AG20443 (cell line): ENCODE measurements at places on chromosomes 16 and 17.

DNA sequence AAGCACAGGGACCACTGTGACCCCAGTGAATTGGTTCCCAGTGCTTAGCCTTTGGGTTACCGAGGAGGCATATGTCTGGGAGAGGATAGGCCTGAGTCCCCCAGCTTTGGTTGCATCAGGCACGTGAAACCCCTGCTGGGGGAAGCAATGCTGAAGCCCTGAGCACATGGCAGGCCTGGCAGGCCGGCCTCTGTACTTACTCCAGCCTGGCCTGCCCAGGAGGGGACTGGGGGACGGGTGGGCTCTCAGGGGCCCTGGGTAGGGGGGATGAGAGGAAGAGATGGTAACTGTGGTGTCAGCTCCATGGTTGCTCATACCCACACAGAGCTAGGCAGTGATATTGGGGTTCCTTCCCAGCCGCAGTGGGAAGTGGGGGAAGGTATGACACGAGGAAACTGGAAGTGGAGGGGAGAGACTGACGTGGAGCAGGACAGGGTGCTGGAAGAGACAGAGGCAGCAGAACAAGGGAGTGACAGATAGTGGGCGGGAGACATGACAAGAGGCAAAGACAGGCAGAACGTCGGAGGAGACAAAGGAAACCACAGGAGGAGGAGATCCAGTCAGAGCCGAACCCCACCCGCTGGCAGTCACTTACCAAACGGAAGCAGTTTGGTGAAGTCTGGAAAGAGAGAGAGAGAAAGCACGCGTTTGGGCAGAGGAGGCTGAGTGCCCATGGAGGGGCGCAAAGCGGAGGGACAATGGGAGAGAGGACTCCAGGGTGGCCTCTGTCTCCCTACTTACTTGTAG lies 9.1 kb downstream of the TMEM208 start:
- DNase-seq: peak; percentile 35

DNA sequence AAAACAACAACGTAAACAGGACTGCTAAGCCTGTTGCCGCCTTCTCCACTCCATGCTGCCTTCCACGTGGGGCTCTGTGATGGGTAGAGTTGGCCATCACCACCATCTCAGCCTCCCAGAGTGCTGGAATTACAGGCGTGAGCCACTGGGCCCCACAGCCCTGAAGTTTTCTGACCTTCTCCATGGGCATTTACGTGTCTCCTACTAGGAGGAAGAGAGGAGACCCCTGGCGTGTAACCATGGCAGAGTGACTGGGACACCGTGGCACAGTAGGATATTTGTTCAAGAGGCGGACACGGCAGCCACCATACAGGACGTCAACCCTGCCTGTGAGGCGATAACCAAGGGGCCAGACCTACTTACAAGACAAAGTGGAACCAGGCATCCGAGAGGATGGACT lies 31.1 kb downstream of the TRPV3 start:
- no peak for DNase-seq

DNA sequence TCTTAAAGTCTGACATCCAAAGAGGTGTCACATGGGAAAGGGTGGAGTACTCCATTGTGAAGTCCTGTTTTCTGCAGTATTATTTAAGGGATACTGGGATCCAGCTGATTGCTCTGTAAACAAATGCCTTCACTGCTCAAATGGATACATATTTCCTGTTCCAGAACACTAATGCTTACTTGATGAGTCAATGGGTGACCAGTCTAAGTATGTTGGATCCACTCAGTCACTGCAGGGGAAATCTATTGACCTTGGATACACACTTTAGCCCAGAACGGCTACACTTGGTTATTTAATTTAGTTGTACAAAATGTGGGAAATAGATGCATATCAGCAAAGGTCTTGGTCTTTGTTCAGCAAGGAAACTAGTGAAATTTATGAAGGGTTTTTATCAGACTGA lies 261.4 kb downstream of the MAP2K4 start:
- DNase-seq: peak; percentile 39

DNA sequence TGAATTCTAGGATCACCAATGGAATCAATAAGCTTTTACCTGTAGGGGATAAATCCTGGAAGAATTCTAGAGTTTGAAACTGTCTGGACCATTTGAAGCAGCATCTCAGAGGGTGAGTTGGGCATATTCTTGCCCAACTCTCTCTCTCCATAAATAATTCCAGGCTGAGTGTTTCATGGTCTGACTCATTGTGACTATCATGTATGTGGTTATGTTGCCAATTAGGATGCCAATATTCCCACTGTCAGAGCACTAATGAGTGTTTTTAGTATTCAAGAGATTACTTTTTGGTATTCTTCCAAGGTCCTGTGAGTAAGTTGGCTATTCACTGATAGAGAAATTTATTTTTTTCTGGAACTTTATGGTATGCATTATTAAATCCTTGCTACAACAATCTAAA lies 456.9 kb downstream of the TOX3 start:
- DNase-seq: no peak

DNA sequence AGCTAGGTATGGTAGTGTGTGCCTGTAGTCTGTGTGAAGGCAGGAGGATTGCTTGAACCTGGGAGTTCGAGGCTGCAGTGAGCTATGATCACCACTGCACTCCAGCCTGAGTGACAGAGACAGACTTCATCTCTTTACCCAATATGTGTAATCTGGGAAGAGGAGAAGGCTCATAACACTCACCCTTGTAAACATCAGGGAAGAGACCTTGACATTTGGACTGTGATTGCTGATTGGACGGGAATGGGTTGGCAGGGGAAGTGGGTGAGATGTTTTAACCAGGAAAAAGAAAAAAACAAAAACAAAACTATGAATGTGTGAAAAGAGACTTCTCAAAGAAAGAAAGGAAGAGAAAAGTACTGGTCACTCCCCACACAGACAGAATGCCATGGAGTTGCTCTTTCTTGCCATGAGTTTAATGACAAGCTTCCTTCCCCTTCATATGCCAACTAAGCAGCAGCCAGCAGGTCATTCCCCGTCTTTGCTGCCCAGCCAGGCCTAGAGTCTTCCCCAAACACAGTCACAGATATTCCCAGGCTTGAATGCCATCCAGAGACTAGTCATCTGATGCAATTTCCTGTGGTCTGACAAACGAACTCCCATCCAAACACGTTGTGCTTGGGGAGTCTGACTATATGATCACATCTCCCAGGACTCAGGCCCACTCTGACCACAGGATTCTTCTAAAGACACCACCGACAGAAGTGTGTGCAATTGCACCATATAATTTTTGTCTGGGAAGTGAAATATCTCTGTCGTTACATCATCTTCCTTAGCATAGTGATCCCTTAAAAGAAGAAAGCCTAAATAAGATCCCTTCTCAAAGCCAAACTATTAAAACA lies 3.6 kb upstream of the XAF1 start:
- peak; percentile 96 for DNase-seq

DNA sequence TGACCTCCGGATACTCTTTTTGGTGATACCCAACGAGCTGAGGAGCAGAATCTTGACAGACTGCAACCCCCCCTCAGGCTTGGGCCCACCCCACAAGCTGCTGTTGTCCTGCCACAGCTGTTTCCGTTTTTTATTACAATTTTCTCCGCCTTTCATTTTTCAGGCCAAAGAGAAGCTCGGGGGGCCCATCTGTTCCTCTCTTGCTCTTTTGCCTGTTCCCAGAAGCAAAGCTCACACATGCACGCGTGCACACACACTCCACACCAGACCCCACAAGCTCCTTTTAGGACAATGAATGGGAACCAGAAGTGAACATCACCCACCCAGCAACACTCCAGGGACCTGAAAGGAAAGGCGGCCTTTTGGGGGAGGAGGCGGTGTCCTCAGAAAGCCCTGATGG lies 16.3 kb downstream of the SOX9 start:
- DNase-seq: no peak

- DNase-seq: peak; percentile 60
These were observed at the start of gene C1QTNF1 for GRCh38 chr17:79023886-79024771. Gene C1QTNF1 (plus strand): TSS chr17:79024169. CDS start chr17:79043969, 19,800 bp downstream.

- DNase-seq: no peak
These were observed 51.2 kb upstream of the CHMP6 start for GRCh38 chr17:80940171-80941123.

DNA sequence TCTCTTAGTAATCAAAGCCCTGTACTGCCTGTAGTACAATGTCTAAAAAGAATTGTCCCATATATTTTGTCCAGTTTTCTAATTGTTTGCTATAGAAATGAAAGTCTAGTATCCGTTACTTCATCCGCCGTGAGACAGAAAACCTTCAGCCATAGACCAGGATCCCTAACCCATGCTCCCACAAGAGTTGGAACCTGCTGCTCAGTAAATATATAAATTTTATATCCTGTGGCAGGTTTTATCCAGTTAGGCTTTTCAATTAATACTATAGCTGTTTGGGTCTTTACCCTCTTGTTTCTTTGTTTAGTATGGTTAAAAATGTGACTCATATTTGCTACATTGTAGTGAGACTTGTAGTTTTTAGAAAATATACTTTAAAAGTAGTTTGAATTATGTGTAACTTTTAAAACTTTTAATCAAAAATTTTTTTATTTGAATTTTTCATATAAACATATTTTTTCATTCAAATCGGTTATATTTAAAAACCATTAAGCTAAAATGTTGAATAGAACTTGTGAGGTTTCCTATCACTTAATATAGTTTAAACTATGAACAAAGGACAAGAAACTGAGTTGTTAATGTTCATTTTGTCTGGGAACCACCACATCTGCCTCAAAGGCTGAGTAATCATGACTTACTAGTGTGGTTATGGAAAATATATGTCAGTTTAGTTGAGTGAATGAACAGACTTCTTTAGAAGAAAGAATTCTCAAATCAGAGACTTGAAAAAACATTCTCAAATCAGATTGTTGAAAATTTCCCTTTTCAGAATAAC lies 54.8 kb downstream of the VMP1 start:
- DNase-seq: peak; percentile 29

GRCh38 chr16:77403732-77404131 lies 31.1 kb downstream of the ADAMTS18 start:
- DNase-seq: no peak

DNA sequence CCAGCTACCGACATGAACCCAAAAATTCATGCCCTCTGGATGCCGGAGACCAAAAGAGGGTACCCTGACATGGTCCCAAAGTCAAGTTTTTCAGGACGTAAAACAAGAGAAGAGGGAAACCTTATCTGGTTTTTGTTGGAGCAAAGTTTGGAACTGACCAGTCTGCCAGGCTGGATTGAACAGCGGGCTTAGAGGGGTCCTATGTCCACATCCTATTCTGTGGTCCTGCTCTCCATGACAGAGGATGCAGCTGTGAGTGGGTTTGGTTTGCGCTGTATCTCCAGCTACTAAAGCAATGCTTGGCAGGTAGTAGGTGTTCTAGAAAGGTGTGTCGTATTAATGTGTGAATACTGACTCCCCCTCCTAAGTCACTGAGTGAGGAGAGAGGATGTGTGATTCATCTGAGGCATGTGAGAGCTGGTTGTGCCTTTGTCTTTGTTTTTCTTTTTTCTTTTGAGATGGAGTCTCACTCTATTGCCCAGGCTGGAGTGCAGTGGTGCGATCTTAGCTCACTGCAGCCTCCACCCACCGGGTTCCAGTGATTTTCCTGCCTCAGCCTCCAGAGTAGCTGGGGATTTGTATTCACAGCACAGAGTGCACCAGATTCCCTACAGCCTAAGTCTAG lies 31.0 kb downstream of the PMM2 start:
- no peak for DNase-seq

- peak; percentile 77 for DNase-seq
These were observed at the start of gene CX3CL1 for GRCh38 chr16:57372372-57373116. Gene CX3CL1 (plus strand): TSS chr16:57372490. CDS start chr16:57372569, 79 bp downstream.

GRCh38 chr16:56849690-56850680 lies 15.0 kb upstream of the SLC12A3 start:
- no peak for DNase-seq

- DNase-seq: no peak
These were observed 119.4 kb downstream of the RBFOX1 start for GRCh38 chr16:7452090-7452489.

- no peak for DNase-seq
These were observed 94.9 kb downstream of the CACNG1 start for GRCh38 chr17:67139289-67139688.
